ENCODE measurements at places on chromosomes 3 and 15.

GRCh38 chr15:57503911-57504598 lies 87.6 kb upstream of the MYZAP start:
- DNase-seq: no peak

- DNase-seq: no peak
These were observed 33.8 kb upstream of the GYG1 start for GRCh38 chr3:148957586-148957985.

GRCh38 chr15:68347392-68347791 lies 69.8 kb downstream of the FEM1B start:
- no peak for DNase-seq

DNA sequence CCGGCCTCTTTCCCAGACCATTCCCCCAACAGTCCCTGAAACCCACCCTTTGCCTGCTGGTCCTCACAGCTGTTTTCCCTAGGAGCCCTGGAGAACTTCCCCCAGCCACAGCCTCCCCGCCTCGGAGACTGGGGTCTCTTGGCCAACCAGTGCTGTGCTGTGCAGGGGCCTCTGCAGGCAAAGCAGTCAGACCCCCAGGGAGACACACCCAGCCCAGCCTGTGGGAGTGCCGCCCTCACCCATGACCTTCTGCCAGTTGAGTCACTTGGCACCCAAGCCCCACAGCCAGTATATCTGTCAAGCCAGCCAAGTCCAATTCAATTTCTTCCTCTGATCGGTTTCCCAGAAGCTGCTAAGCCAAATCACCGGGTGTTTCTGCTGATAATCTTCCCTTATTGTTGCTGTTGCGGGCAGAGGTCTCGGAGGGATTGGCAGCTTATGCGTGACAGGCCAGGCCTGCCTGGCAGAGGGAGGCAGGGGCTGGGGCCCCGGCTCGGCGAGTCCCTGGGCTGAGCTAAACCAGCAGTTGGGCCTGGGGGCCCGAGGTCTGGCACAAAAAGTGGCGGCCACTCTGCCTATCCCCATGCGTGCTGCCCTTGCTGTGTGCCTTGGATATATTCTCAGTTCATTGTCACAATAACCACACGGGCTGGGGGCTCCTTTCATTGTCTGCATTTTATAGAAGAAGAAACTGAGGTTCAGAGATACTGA lies 65.6 kb upstream of the SLC6A1 start:
- DNase-seq: no peak

- DNase-seq: no peak
These were observed 25.5 kb downstream of the RLBP1 start for GRCh38 chr15:89195836-89196235.

- DNase-seq: no peak
These were observed 2.5 kb downstream of the RCCD1 start for GRCh38 chr15:90957031-90957790.

- DNase-seq: no peak
These were observed 64.2 kb downstream of the MAGI1 start for GRCh38 chr3:65974509-65974908.

GRCh38 chr3:56467108-56467507 lies 1.2 kb downstream of the ERC2 start:
- peak; percentile 89 for DNase-seq

GRCh38 chr3:106825962-106826605 lies 551.2 kb upstream of the CCDC54 start:
- no peak for DNase-seq

DNA sequence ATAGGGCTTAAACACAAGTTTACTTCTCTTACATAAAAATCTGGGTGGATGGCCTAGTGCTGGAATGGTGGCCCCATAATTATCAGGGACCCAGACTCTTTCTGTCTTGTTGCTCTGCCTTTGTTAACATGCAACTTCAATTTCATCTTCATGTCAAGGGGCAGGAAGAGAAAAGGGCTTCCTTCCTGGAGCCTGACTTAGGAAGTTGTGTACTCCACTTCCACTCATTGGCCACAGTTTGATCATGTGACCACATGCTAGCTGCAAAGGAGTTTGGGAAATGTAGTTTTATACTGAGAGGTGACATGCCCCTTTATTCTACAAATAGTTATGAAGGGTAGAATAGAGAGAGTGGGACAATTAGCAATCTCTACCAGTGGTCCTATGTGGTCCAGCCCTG lies 39.3 kb downstream of the RHCG start:
- DNase-seq: no peak

All from head of caudate nucleus (tissue), 42 donors.